Hematopoietic multipotent progenitor cell treated with erythropoietin and hydrocortisone succinate and interleukin-3 and kit ligand, for 6 days (in vitro differentiated cells): ENCODE measurements at places on chromosomes 12 and 14.

GRCh38 chr12:115000038-115000437, 316.1 kb upstream of the TBX3 start:
- no peak for DNase-seq

GRCh38 chr14:91723501-91723900, 8.4 kb downstream of the CATSPERB start:
- no peak for DNase-seq

DNA sequence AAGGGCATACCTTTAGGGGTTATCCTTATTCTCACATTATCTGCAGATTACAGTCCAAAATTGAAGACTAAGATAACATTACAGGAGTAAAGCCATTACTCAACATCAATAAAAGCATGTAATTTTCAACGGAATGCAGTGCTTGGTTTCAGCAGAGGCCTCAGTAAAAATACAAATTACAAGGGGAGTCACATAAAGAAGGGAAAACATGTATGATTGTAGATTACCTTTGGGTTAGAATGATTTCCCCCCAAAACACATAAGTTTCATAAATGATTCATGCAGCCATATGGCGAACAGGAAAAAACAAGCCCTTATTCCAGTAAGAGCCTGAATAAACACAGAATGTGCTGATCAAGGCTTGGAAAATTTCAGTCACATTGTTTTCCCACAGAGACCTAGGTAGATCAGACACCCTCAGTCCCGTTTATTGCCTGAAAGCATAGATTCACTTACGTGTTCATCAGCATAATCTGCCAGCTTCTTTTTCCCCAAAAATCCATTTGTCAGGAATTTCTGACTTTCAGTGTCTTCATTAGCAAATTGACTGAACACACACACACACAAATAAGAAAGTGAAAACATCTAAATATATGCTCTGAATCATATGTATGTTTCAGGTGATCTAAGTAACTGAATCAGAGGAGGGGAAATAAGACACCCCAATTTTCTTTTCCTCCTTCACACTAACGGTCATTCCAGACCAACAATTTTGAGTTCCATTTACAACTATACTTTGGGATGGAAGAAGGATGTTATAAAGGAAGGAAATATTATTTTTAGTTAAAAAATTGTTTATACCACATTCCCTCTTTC, 37.5 kb downstream of the SLC38A4 start:
- DNase-seq = no peak

GRCh38 chr12:107749083-107749482, 11.9 kb downstream of the PRDM4 start:
- DNase-seq = no peak
